ENCODE measurements at places on chromosomes 1 and 21.

GRCh38 chr1:39959651-39960333, 4.8 kb downstream of the MFSD2A start:
- DNase-seq = no peak

GRCh38 chr1:189438808-189439207, 1038.9 kb downstream of the BRINP3 start:
- DNase-seq = no peak

DNA sequence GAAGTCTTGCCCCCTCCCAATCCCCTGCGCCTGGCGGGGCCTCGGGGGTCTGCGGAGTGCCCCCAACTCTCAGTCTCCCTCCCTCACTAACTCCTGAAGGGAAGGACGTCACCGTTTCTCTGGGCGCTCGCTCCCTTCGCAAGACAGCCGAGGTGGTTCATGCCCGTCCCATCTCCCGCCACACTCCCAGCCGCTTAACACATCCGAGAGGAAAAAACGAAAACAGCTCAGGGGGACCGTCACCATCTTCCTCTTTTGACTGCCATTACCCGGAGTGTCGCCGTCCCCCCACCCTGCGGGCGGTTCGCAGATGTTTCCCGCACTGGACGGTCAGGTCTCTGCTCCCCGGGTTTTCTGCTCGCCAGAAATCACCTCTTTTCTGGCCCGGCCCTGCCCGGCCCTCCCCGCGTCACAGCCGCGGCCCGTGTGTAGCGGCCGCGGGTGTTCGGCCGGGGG, 532 bp downstream of the ERO1B start:
- DNase-seq = peak; percentile 47

GRCh38 chr1:11924334-11925195, 1.7 kb downstream of the KIAA2013 start:
- no peak for DNase-seq

- DNase-seq = no peak
Observed at GRCh38 chr1:66521721-66522365, 12.1 kb upstream of the SGIP1 start.
